ENCODE measurements at places on chromosomes 1 and 21.

GRCh38 chr21:31660259-31660565, 719 bp downstream of the SOD1 start:
- DNase-seq = no peak

- DNase-seq = no peak
These were observed 139.1 kb upstream of the DPT start for GRCh38 chr1:168867941-168868634.

DNA sequence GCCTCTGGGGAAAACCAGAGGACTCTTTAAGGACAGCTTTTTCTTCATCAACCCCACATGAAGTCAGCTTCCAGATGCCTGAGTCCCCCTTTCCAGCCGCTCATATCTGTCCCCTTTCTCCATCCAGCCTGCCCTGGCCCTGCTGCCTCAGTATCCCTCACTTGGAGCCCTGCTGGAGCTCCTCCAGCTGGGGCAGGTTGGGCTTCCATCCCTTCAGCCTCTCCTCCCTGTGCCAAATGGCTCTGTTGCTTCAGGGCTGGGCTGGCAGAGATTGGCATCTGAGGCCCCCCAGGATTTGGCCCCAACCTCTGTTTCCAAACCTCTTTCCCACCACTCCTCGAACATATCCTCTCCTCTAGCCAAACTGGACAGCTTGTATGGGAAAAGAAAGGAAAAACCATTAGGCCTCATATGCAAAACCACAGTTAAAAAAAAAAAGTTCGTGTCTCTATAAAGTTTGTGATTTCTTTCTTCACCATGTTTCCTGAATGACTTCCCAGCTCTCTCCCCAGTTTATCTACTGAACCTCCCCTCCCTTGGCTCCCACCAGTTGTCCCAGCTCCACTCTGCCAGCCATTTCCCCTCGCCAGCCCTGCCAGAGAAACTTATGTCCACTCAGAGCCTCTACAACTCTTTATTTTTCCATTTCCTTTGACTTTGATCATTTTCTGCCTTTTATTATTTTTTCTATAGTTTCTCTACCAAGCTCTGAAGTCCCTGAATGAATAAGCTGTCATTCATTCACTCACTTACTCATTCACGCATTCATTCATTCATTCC, 217.9 kb downstream of the FOXD2 start:
- DNase-seq = peak; percentile 22

GRCh38 chr1:168550971-168551370, 7.2 kb upstream of the XCL2 start:
- DNase-seq = no peak

Measured in endodermal cell (in vitro differentiated cells).